ENCODE measurements at places on chromosomes 3 and 15.

GRCh38 chr3:197027896-197028727, 1.5 kb downstream of the MELTF start:
- no peak for DNase-seq

GRCh38 chr15:90959894-90960293, 5.2 kb downstream of the RCCD1 start:
- DNase-seq, result no peak

- DNase-seq, result no peak
Measured at GRCh38 chr3:131789188-131789587, 245.6 kb downstream of the CPNE4 start.

- DNase-seq, result no peak
Measured at GRCh38 chr15:40255033-40255432, 16.2 kb downstream of the PAK6 start.

- DNase-seq, result no peak
Measured at GRCh38 chr15:81760686-81761085, 285.1 kb downstream of the MEX3B start.

- no peak for DNase-seq
Measured at GRCh38 chr15:32096916-32097617, 66.8 kb downstream of the CHRNA7 start.

DNA sequence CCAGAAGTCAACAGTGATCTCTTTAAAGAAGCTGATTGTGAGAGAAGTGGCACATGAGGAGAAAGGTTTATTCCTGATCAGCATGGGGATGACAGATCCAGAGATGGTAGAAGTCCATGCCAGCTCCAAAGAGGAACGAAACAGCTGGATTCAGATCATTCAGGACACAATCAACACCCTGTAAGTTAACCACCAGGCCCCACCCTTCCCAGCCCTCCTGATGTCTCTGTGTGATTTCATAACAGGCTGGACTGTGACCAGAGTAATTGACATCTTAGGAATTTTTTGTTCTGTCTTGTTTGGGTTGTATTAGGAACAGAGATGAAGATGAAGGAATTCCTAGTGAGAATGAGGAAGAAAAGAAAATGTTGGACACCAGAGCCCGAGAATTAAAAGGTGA, 67.7 kb downstream of the KLHL25 start:
- DNase-seq, result no peak

DNA sequence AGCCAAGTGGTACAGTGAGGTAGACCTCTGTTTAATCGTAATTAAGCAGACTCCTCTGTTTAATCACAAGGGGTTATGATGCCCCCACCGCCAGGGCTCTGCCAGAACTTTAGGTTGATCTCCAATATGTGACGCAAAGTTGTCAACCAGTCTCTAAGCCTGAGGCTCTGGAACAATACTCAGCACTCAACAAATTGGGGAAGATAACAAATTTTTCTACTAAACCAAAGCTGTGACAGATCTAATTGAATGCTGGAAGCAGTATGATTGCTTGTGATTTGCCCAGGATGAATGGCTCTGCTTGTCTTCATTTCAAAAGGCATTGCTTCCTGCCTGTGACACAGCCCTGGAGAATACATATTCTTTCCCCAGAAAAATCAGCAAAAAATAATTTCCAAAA, 57.1 kb downstream of the SNTN start:
- no peak for DNase-seq

DNA sequence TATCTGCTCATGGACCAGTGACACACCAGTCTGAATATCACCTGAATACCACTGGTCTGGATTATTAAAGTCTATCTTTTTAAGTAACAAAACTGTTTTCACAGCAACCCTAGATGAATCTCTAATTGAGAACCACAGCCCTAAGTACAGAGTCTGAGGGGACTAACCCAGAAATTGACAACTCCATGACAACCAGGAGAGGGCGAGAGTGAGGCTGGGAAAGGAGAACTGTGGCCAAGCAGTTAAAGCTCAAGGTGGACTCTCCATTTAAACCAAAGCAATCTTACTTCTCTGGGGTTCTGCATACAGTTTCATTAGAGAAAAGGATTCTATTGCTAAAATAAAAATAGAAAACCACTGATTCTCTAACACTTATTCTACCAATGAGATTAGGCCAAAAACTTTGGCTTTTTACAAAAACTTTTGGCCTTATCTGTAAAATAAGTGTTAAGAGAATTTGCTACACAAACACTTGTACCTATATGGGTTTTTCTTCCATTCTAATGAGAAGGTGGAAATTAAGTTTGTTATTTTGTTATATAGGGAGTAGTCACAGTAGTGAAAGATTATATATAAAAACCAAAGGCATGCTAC, 11.4 kb downstream of the NEK10 start:
- DNase-seq, result peak; percentile 26

GRCh38 chr3:182473191-182473710, 320.1 kb upstream of the ATP11B start:
- no peak for DNase-seq

DNA sequence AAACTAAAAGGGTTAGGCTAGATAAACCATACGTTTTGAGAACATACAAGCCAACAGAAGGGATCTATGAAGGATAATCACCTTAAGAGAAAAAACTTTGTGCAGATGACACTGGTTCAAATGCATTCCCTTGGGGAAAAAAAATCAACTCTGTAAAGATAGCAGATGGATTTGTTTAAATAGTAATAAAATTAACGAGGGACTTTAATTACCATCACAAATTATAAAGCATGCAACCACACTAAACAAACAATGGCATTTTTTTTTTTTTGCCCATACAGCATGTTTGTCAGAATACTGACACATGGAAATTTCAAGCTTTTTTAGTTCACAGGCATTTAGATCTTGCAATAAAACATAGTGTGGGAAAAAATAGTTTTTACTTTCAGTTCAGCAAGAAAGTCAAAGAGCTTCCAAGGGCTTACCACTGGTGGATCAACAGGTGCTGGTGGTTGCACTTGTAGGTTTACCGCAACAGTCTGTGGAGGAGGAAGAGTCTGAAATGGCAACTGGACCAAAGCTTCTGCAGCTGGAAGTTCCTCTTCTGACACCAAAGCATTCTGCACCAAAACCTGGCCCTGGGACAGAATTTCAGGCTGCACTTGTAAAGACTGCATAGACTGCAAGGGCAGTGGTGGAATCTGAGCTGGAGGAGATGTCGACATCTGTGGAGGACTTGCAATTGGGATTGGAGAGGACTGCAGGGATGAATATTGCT, 53.1 kb downstream of the PHC3 start:
- DNase-seq, result no peak

DNA sequence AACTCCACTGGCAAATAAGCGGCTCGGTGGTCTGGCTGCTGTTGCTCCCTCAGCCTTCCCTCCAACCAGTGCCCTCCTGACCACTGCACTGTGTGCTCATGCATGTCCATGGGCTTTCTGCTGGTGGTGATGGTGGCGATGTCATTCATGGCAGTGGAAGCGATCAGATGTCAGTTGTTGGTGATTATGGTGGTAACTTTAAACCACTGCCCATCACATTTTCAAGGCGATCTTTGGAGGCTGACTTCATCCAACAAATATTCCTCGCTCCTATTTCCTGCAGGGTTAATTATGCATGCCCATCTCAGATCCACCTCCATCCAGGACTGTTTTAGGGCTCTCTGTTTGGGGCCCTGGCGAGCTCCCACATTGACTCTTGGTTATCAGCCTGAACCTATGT, 13.4 kb upstream of the HCN4 start:
- no peak for DNase-seq

DNA sequence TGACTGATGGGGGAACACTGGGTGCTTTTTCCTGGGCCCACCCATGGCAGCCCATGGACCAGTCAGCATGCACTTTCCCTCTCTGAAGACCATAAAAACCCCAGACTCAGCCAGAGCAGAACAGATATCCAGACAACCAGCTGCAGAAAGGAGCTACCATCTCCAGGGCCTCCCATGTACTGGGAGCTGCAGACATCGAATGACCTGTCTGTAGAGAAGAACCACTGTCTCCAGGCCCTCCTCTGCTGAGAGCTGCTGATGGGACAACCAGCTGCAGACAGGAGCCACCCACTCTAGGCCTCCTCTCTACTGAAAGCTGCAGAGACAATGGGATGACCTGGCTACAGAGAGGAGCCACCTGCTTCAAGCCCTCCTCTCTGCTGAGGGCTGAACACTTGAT, 66.6 kb downstream of the PROS1 start:
- DNase-seq, result no peak

- DNase-seq, result no peak
Measured at GRCh38 chr3:133376810-133377209, 23.0 kb upstream of the BFSP2 start.

GRCh38 chr15:41936649-41937567, 35.4 kb downstream of the EHD4 start:
- peak; percentile 58 for DNase-seq

- DNase-seq, result no peak
Measured at GRCh38 chr15:31510057-31510456, 183.4 kb downstream of the KLF13 start.

DNA sequence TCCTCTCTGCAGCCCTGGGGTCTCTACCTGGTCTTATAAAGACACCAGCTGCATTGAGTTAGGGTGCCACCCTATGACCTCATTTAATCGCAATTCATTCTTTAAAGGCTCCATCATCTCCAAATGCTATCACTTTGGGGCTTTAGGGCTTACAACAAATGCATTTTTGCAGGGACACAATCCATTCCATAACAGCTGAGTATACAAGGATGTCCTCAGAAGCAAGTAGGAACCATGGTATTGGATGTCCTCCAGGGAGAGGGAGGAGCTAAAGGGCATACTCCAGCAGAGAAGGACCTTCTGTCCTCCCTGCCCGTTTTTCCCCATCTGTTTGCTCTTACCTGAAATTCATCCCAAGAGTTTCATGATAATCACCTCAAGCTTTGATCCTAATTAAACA, 30.3 kb downstream of the UMPS start:
- no peak for DNase-seq

DNA sequence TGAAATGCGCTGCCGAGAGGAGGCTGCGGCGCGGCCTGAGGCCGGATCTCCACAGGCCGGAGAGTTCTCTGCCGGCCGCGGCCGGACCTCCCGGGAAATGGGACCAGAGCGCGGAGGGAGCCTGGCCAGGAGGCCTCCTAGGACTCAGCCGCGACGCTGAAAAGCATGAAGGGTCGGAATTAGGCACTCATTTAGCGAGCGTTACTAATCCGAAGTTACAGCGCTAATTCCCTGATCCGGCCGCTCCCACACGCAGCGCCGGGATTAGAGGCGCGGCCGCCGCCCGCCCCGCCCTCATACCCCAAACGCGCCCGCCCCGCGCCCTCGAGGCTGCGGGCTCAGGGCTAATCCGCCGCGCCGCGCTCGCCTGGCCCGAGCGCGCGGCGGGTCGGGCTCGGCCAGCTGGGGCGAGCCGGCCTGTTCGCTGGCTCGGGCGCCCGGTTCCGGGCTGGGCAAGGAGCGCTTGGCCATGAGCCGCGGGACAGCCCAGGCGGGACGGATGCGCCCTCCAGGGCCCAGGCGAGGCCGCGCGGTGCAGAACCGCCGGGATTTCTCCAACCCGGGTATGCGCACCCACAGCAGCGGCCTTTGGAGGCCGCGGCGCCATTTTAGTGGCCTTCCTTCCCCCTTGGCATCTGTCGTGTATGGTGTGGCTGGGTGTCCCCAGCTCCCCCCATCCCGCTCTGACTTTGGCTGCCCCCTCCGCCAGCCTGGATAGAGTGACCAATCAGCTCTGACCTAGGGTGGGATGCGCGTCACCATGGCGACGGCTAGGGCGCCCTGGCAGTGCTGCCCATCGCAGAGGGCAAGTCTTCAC, 36.8 kb upstream of the POLG start:
- no peak for DNase-seq

DNA sequence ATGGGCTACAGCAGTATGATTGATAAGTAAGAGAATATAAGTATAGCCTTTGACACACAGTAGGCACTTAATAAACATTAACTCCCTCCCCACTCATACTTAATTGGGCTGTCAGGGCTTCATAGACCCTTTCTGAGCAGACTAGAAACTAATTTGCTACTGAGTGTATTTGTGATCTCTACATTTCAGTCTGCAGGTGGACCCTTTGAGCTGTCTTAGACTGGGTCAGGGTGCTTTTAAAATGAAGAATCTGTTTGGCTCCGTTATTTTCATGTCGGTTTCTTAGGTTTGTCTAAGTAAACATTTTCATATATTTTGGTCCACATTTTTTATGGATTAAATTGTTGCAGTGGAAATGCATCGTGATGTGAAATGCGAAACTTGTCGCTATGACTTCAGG, 50.3 kb upstream of the SELENOK start:
- DNase-seq, result no peak

GRCh38 chr3:105744202-105744601, 124.6 kb downstream of the CBLB start:
- DNase-seq, result no peak

GRCh38 chr3:40464339-40465110, 7.4 kb downstream of the RPL14 start:
- DNase-seq, result no peak

DNA sequence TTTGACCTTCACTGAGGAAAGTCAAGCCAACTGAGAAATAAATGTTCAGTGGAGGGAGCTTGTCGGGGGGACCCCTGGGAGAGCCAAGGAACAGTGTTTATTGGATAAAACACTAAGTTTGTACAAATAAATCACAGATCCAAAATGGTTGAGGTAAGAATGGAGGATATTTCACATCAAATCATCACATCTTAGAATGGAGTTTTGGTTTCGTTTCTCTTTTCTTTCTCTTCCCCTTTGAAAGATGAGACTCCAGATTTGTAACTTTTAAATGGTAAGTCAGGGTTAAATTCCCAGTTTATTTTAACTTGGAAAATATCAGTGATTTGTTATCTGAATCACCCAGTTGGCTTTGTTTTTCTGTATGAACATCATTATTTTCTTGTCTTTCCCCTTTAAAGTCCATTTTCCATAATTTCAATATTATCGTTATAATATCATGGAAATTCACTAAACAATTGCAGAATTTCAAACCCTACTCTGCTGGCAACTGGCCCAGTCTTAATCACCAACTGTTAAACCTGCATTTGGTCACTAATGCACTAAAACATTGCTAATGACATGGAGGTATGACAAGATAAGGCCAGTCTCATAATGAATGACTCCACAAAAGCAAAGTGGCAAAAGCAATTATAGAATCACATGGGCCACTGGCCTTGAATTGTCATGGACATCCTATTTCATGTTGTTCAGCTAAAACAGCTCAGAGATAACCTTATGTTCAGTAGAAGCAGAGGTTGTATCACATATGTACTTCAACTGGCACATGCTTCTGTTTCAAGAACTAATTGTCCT, 295.1 kb downstream of the SHOX2 start:
- DNase-seq, result no peak

DNA sequence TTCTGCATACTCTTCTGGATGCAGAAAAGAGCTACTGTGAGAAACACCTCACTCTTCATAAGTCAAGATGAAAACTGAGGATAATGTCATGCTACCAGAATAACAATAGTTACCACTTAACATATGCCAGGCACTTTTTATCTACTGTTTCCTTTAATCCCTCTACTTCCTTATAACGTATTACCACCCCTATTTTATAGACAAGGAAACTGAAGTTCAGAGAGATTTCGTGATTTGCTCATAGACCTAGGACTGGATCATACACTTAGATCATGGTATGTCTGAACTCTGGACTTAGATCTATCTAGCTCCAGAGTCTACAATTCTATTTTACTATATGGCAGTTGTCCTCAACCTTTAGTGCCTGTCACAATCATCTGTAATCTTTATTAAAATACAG, 155.7 kb upstream of the TSPAN3 start:
- DNase-seq, result no peak
